NCI-H1930 (cell line): ENCODE measurements at places on chromosomes 16 and 17.

- DNase-seq = no peak
Observed at GRCh38 chr16:78362524-78363135, 263.2 kb downstream of the WWOX start.

GRCh38 chr16:49531931-49532840 is 158.6 kb downstream of the C16orf78 start:
- no peak for DNase-seq

- DNase-seq = no peak
Observed at GRCh38 chr17:31371511-31372097, 19.9 kb upstream of the RAB11FIP4 start.

DNA sequence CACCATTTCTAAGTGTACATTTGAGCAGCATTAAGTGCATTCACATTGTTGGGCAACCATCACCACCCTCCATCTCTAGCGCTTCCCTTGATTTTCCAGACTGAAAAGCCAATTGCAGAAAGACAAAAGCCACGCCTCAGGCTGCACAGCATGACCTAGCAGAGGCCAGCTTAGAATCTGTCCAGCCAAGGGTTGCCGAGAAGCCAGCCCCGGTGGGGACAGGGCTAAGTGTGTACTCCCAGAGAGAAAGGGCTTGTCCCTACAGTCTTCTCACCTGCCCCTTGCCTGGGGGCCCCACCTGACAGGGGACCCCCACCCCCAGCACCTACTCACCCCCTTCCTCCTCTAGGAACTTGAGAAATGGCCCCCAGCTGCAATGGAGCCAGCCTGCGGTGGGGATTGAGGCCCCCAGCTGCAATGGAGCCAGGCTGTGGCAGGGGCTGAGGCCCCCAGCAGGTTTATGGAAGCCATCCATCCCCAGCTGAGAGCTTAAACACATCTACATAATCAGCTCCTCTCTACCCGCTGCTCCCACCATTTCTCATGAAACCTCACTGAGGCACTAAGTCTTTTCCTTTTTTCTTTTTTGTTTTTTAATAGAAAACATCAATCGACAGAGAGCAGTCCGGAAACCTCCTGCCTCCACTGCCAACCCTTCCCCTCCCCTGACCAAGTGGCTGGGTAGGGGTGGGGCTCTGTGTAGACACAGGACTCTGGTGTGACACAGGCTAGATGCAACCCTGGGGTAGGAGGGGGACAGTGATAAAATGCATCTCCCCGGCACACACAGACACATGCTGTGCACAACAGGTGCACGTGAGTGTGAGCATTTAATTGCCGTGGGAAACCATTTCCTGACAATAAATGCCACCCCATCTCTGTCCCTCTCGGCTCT is 77.9 kb downstream of the CCT6B start:
- no peak for DNase-seq

GRCh38 chr16:19743816-19744159 is 25.7 kb downstream of the IQCK start:
- DNase-seq = no peak

- DNase-seq = no peak
Observed at GRCh38 chr17:82022310-82022980, at the start of gene CENPX. Gene CENPX (minus strand): TSS chr17:82022878. CDS start chr17:82022861, 17 bp downstream.

- DNase-seq = no peak
Observed at GRCh38 chr17:77434136-77435114, 293.7 kb downstream of the SEC14L1 start.

GRCh38 chr17:43341715-43342588 is 56.8 kb upstream of the ARL4D start:
- DNase-seq = no peak

DNA sequence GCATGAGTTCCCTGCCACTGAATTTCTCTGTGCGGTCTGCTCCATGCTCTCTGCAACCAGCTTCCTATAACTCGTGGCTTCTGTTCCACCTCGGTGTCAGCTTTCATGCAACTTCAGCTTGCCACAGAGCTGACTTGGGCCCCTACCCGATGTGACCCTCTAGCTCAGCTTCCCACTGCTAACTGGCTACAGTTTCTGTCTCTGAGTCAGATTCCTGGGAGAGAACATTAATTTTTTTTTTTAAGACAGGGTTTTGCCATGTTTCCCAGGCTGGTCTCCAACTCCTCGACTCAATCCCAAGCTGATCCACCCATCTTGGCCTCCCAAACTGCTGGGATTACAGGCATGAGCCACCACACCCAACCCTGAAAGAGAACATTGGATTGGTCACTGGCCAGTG is 35.5 kb upstream of the PSMD7 start:
- no peak for DNase-seq

DNA sequence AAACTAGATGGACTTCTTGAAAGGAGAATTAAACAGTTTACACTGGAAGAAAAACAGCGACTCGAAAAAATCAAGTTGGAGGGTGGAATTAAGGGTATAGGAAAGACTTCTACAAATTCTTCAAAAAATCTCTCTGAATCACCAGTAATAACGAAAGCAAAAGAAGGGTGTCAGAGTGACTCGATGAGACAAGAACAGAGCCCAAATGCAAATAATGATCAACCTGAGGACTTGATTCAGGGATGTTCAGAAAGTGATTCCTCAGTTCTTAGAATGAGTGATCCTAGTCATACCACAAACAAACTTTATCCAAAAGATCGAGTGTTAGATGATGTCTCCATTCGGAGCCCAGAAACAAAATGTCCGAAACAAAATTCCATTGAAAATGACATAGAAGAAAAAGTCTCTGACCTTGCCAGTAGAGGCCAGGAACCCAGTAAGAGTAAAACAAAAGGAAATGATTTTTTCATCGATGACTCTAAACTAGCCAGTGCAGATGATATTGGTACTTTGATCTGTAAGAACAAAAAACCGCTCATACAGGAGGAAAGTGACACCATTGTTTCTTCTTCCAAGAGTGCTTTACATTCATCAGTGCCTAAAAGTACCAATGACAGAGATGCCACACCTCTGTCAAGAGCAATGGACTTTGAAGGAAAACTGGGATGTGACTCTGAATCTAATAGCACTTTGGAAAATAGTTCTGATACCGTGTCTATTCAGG is 85.0 kb downstream of the C17orf58 start:
- DNase-seq = no peak
